ENCODE measurements at places on chromosomes 12 and 14. TPM values are rescaled to one million over a fixed set of nuclear protein-coding genes. Genes with fewer than 3 reads are reported as not detected.

Gene AMN
- 1.0 TPM for polyA plus RNA-seq

Gene SPTB
- 0.76 TPM for polyA plus RNA-seq

Gene TMPO
- 25.5 TPM for polyA plus RNA-seq

Gene RHOJ
- polyA plus RNA-seq, result 33.6 TPM

Gene KLRD1
- 1.2 TPM for polyA plus RNA-seq

Gene COX14
- polyA plus RNA-seq, result 135 TPM

Data from urinary bladder (tissue), 4 donors.